Glomerular endothelial cell (primary cell): ENCODE measurements at places on chromosomes 6 and 20.

GRCh38 chr20:47950913-47951283 is 165.6 kb upstream of the SULF2 start:
- no peak for DNase-seq

DNA sequence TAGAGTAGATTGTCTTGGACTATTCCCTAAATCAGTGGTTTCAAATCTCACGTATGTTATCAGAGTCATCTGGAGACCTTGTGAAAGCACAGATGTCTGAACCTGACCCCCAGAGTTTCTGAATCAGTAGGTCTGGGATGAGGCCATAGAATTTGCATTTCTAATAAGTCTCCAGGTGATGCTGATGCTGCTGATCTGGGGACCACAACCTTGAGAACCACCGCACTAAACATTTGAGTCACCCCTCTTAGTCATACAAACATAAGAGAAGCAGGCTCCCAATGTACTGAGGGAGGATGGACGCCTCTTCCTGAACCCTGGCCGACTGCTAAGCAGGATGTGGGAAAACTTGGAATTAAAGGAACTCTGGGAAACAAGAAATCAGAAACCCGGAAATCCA is 187.8 kb upstream of the PRDM1 start:
- no peak for DNase-seq

DNA sequence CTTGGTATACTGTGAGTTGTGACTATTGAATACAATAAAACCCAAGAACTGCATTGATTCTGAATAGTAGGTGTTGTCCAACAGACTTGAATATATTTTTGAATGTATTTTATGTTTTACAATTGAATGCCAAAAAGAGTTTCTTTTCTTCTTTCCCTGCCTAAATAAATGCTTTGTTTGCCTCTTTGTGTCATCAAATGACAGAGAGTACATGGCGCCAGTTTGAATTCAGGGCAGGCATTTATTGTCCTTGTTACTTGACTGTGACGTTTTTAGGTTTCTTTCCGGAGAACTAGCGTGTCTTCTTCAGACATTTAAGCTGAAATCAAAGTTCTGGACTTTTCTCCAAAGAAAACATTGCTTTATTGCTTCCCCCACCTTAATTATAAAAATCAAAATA is 16.6 kb downstream of the KIF3B start:
- no peak for DNase-seq

DNA sequence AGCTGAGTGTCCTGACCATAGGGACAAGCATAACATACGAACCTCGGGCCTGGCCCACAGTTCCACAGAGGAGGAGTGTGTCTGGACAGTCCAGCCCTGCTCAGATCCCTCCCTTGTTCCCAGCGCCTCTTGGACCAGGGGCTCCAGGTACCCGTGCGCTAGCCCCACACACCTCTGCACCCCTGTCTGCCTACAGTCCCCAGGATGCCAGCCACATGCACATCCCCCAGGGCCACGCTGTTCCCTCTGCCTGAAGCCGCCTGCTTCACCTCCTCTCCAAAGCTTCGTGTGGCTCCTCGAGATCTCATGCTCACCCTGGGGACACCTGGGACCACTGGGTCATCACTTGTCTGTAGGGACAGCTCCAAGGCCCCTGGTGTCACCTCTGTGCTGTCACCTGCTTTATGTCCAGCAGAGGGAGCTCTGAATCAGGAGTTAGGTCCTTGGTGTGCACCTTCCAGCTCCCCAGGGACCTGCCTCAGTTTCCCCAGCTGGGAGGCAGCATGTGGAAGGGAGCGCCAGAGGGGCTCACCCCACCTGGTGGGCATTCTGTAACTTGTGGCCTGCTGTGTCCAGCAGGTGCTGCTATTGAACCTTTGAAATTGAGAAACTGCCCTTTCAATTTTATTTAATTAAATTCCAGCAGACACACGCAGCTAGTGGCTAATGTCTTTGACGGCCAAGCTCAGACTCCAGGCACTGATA is 7.3 kb upstream of the YTHDF1 start:
- DNase-seq: no peak

DNA sequence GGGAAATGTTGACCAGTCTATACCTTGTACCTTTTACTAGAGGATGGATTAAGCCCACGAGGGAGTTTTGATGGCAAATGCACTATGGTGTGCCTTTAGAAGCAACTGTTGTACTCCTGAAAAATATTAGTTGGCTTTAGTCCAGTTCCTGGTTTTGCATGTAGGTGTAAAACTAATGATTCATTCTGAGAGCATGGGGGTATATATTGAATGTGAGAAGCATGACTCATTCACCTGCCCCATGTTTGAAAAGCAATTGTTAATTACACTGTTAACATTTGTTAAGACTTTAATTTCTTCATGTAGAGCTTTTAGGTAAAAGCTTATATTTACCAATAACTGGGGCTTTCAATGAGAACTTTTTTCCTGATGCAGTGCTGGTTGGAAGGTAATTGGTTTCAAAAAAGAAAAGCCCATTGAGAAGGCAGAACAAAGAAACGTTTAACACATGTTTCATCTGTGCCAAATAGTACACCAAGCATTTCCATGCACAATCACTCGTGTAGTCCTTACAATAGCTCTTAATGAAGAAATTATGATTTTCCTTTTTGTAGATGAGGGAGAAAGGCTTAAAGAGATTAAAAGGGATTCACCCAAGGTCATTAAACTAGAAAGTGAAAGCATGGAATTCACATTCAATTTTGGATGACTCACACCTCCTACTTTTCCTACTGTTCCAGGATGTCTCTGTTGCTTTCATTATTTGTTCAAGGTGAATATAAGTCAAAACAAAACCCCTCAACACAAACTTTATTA is 134.1 kb downstream of the CCDC170 start:
- no peak for DNase-seq
